Renal pelvis (tissue), 12 donors: ENCODE measurements at places on chromosomes 12 and 14. TPM values are rescaled to one million over a fixed set of nuclear protein-coding genes. Genes with fewer than 3 reads are reported as not detected.

GRCh38 chr14:94041551-94042346 lies 15.6 kb downstream of the OTUB2 start:
- DNase-seq, result no peak

GRCh38 chr12:47221256-47222023 lies 141.7 kb upstream of the AMIGO2 start:
- no peak for DNase-seq

DNA sequence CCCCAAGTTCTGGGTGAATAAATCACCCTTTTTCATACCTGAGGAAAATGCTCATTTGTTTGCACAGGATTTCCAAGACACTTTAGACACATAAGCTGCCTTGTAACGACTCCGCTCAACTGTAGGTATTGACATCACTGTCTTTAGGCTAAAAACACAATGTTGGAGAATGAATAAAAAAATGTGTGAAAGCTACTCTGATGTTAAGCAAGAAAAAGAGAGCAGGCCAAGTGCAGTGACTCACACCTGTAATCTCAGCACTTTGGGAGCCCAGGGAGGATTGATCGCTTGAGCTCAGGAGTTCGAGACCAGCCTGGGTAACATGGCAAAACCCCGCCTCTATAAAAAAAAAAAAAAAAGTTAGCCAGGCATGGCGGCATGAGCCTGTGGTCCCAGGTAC lies 11.1 kb upstream of the CIPC start:
- no peak for DNase-seq

DNA sequence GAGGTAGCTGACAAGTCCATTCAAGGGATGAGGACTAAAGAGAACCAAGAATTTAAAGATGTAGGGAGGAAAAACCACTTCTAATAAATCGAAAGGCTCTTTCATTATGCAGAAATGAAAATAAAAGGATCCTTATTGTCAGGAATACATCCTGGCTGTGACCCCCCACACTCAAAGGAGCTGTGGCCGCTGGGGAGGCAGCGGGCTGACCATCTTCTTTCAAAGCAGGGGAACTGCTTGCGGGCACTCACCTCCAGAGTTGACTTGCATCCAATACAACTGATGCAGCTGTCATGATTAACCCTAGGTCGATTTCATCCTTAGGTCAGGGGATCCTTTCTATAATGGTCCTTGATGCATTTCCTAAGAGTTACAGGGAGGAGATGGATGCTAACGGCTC lies 35.3 kb downstream of the TRAFD1 start:
- DNase-seq, result no peak

DNA sequence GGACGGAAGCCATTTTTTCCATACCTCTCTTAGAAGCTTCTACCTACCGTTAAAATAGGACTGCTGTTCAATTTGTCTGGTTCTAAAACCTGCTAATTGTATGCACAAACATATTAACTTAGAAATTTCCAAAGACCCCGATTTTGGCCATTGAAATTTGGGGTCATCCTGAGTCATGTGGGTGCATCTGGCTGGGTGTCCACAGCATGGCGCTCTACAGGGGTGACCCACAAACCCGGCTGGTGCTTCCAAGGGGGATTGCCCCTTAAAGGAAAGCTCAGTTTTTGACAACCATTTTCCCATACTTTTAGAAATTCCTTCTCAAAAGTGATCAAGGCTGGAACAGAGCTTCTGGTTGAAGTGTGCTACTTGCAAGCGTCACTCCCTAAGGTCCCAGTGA lies 83.9 kb upstream of the EIF5 start:
- no peak for DNase-seq

GRCh38 chr14:36517242-36518030 lies 2.6 kb downstream of the NKX2-1 start:
- no peak for DNase-seq

- DNase-seq, result no peak
These were observed 12.9 kb downstream of the ANKRD13A start for GRCh38 chr12:110012137-110012536.

DNA sequence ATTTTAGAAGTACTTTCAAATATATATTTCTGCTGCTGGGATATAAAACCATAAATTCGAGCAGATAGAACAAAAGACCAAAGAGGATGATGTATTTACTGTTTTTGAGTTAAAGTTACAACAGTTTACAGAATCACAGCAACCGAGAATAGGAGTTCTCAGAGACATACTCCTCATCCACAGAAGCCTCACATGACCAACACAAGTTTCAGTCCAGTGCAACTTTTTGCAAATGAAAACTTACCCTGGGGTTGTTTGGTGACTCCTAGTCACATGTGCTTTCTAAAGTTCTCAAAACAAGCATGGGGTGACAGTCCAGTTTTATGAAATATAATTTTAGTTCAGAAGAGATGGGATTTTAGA lies 117.1 kb downstream of the PRKCH start:
- DNase-seq, result no peak

DNA sequence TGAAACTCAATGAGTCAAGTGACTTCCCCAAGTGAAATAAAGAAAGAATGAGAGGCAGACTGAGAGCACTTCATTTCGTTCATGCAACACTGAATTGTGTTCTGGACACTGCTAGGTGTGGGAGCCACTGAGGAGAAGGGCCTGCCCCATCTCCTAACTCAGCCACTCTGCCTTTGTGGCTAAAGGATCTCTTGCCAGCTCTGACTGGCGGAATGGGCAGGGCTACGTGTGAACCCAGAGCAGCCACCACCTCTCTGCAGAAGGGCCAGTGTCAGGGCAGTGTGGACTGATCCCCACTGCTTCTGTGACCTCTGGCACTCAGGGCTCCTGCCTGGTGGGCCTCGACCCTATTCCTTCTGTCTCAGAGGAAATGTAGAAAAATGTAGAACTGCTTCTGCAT lies 46.5 kb upstream of the GZMB start:
- no peak for DNase-seq

DNA sequence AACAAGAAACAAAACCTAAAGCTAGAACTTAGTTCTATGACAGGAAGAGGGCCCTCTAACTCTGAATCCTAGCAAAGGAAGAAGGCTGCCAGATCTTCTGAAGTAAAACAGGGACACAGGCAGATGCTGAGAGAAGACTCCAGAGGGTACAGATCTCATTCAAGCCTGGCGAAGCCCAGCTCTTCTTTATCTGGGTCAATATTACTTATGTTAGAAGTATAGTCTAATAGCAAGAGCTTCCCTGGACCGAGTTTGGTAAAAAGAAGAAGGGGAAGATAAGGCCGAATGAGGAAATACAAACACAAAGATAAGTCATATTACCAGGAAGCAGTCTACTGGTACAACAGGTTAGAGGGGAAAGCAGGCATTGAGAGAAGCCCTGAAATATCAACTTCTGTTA lies 79.9 kb upstream of the CCDC91 start:
- DNase-seq, result no peak

GRCh38 chr14:71682337-71682736 lies 249.9 kb upstream of the RGS6 start:
- no peak for DNase-seq

DNA sequence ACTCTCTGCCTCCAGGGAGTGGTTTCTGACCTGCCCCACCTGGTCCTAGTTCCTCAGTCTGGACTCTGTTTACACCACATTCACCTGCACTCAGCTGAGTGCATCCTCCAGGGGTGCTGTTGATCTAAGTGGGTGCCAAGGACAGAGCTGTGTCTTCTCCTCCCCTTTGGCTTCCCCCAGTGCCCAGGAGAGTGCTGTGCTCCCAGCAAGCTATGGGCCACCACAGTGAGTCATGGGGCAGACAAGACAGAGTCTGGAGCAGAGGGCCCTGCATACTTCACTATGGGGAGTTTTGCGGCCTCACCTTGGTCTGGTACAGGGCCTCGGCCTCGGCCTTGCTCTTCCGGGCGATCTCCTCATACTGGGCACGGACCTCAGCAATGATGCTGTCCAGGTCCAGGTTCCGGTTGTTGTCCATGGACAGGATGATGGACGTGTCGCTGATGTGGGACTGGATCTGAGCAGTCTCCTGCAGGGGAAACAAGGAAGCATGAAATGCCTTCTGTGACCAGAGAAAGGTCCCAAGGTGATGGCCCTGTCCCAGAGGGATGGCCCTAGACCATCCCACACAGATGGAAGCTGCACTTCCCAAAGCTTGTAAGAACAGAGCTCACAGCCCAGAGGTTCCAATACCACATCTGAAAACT lies 4.9 kb downstream of the KRT73 start:
- no peak for DNase-seq

DNA sequence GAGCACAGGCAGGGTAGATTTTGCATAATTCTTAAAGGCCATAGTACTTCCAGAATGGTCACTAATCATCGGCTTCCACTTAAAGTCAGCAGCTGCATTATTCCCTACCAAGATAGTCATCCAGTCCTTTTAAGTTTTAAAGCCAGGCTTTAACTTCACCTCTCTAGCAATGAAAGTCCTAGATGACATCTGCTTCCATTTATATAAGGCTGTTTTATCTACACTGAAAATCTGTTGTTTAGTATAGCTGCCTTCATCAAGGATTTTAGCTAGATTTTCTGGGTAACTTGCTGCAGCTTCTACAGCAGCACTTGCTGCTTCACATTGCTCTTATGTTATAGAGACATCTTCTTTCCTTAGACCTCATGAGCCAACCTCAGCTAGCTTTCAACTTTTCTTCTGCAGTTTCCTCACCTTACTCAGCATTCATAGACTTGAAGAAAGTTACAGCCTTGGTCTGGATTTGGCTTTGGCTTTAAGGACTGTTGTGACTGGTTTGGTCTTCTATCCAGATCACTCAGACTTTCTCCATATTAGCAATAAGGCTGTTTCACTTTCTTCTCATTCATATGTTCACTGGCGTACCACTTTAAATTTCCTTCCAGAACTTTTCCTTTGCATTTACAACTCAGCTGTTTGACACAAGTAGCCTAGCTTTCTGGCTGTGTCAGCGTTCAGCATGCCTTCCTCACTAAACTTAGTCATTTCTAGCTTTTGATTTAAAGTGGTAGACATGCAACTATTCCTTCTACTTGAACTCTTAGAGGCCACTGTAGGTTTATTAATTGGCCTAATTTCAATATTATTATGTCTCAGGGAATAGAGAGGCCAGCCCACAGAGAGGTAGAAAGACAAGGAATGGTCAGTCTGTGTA lies 209.9 kb upstream of the GARIN2 start:
- no peak for DNase-seq

GRCh38 chr14:26905229-26905628 lies 307.4 kb upstream of the NOVA1 start:
- no peak for DNase-seq

GRCh38 chr12:94289461-94290312 lies 141.3 kb downstream of the PLXNC1 start:
- DNase-seq, result peak; percentile 26

GRCh38 chr12:7787574-7788293 lies 1.5 kb upstream of the NANOG start:
- no peak for DNase-seq

GRCh38 chr12:58711974-58712373 lies 208.3 kb downstream of the LRIG3 start:
- DNase-seq, result no peak

DNA sequence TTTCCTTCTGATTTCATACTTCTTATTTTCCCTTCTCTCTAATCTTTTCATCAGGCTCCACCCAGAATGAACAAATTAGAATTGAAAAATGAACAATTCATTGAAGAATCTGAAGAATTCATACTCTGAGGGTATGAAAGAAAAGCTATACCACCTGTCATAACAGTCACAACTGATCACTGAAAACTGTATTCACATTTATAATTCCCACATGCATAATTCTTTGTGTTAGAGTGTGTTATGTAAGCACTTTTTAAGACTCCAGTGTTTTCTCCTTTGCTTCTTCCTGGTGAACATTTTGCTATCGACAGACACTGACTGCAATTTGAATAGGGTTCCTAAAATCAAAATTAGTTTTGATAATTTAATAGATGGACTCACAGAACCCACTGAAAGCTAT lies 271.2 kb downstream of the SLC16A7 start:
- no peak for DNase-seq

DNA sequence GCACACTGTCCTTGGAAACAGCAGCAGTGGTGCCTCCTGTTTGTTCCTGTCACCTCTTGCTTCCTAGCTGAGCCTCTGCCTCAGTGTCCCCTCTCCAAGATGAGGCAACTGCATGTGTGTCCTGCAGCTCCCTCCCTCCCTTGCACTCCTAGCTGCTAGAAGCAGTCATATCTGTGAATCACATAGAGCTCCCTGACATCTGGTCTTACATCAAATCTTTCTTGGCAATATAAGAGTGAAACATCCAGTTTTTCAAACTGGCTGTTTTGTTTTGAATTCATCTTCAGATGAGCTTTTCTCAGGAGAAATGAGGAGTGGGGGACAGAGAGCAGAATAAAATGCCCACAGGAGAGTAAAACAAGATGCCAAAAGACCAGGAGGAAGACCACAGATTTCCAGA lies 103.7 kb downstream of the VCPKMT start:
- DNase-seq, result no peak

- no peak for DNase-seq
These were observed 117.0 kb downstream of the SMOC1 start for GRCh38 chr14:69996216-69996615.

DNA sequence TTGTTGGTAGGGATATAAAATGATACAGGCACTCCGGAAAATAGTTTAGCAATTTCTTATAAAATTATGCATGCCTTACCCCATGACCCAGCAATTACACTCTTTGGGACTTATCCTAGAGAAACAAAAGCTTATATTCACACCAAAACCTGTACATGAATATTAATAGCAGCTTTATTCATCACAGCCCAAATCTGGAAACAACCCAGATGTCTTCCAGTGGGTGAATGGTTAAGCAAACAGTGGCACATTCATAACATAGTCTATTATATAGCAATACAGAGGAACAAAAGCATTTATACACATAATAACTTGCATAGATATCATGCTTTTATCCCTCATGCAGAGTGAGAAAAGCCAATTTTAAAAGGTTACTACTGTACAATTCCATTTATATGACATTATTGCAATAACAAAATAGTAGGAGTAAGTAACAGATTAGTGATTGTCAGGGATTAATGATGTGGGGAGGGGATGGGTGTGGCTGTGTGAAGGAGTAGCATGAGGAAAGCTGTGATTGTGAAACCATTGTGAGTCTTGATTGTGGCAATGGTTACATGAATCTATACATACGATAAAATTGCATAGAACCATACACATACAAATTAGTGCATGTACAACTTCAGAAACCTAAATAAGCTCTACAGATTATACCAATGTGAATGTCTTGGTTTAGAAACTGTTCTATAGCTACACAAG lies 363.1 kb upstream of the OR4E1 start:
- no peak for DNase-seq

GRCh38 chr14:23297611-23298277 lies 4.9 kb downstream of the PPP1R3E start:
- no peak for DNase-seq

GRCh38 chr14:61101803-61102548 lies 120.9 kb downstream of the SLC38A6 start:
- DNase-seq, result no peak

POTEG gene
- polyA plus RNA-seq, result not detected

CCDC198 gene
- polyA plus RNA-seq, result 186 TPM

TCL1B gene
- 0.40 TPM for polyA plus RNA-seq

SIX6 gene
- polyA plus RNA-seq, result not detected

PTGDR gene
- polyA plus RNA-seq, result 0.84 TPM

FSCB gene
- not detected for polyA plus RNA-seq

SPIC gene
- polyA plus RNA-seq, result not detected

KRT75 gene
- not detected for polyA plus RNA-seq

OAS2 gene
- 5.4 TPM for polyA plus RNA-seq

HSPB8 gene
- polyA plus RNA-seq, result 5.8 TPM
